ENCODE measurements at places on chromosomes 6 and 20.

GRCh38 chr6:134908906-134909516 is 40.9 kb downstream of the ALDH8A1 start:
- DNase-seq: no peak

- DNase-seq: no peak
Measured at GRCh38 chr6:47587493-47587892, 109.9 kb downstream of the CD2AP start.

GRCh38 chr6:4805553-4806336 is 29.5 kb downstream of the CDYL start:
- DNase-seq: peak; percentile 32

DNA sequence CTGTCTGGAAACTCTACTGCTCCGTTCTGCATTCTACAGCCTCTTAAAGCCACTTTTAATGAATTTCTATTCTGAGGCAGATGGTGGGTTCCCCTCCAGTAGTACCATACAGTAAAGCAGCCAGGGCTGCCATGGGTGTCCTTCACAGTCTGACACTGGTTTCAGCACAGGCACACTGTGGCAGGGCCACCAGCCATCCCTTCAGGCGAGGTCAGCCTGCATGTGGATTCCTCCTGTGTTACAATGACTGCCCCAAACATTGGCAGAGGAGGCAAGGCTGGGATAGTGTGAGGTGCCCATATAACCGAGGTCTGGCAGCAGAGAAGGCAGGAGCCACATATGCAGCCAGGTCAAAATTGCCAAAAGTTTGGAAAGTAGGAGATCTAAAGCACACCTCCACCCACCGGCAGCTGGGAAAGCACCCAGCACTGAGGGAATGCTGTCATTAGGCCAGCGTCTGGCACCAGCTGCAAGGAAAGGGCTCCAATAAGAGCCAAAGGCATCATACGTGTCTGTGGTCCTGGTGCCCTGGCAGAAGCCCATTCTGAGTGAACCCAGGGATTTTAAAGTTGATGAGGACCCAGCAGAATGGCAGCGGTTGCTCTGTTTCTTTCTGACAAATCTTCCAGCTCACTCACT is 24.0 kb downstream of the STK35 start:
- no peak for DNase-seq

GRCh38 chr6:23503173-23503572 is 622.8 kb upstream of the NRSN1 start:
- no peak for DNase-seq

DNA sequence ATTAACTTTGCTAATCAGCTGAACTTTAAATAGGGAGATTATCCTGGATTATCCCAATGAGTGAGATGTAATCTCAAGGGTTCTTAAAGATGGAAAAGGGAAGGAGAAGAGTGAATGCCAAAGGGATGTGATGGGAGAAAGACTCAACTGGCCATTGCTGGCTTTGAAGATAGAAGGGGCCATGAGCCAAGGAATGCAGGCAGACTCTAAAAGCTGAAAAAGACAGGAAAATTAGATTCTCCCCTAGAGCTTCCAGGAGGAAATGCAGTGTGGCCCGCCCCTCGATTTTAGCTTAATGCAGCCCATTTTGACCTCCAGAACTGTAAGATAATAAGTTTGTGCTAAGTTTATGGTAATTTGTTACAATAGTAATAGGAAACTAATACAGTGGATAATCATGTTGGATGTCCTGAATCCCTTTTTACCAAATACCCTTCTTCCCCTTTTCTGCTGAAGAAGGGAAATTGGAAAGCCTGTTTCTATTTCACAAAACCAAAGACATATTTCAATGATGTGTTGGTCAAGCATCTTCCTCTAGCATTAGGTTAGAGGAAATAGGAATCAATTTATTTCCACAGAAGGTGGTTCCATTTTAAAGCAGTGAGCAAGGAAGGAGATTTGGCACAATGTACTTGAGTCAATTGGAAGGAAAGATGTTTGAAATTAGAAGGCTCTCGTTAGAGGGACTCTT is 3.3 kb upstream of the HDDC2 start:
- no peak for DNase-seq

GRCh38 chr6:610882-611281 is 46.0 kb downstream of the HUS1B start:
- no peak for DNase-seq

- no peak for DNase-seq
Measured at GRCh38 chr6:167690931-167691330, 135.8 kb upstream of the AFDN start.

- DNase-seq: peak; percentile 48
Measured at GRCh38 chr6:7723041-7723447, 2.9 kb upstream of the BMP6 start.

DNA sequence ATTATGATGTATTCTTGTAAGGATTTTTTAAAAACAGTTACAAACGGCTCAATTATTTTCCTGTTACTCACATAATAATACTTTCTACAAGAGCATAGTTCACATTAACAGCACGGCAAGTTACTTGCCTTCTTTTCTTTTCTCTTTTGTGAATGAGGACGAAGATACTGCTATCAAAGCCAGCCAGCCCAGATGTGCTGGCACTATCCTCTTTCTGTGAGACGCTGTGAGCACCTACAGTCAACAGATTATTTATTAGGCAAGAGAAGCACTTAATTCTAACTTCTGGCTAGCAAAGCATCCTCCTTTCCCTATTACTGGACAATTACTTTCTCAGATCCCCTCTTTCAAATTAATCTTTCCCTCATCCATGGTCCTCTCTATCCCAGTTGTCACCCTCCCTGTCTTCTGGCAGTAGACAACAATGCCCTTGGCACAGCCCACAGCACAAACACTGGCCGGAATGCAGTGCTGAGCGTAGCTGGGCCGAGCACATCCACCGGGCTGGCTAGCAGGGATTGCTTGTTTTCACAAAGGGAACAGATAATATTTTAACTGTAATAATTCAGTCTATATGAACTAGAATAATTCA is 262.1 kb downstream of the FOXC1 start:
- DNase-seq: no peak

Data from CD4-positive, alpha-beta T cell treated with Interleukin-1 beta for 1 hour (primary cell).